Erythroblast (primary cell): ENCODE measurements at places on chromosomes 7 and 10.

DNA sequence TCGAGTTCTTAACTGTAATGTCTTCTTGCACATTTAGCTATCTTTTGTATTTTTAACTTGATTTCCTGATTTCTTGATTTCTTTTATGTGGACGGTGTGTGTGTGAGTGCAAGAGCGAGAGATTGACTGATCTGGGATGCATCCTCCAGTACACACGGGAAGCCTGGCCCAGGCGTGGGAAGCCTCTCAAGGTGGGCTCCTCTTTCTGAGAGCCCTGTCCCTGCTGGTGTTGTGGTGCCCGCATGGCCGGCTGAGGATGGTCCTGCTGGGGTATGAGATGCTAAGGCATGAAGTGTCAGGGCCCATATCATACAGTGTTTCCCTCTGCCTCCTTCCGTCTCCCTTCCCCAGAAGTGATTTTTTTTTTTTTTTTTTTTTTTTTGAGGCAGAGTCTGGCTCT, 130.8 kb upstream of the TCERG1L start:
- no peak for DNase-seq

GRCh38 chr10:122293961-122294380, 22.9 kb downstream of the BTBD16 start:
- no peak for DNase-seq

- no peak for DNase-seq
These were observed 50.2 kb upstream of the PODXL start for GRCh38 chr7:131606346-131607290.

DNA sequence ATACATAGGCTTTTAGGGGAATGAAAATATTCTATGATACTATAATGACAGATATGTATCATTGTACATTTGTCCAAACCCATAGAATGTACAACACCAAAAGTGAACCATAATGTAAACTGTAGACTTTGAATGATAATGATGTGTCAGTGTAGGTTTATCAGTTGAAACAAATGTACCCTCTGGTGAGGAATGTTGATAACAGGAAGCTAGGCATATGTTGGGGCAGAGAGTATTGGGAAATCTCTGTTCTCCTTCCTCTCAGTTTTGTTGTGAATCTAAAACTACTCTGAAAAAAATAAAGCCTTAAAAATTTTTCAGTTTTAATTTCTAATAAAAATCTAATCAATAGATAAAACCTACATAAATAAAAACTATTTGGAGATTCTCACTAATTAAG, 36.9 kb downstream of the C1GALT1 start:
- peak; percentile 63 for DNase-seq

DNA sequence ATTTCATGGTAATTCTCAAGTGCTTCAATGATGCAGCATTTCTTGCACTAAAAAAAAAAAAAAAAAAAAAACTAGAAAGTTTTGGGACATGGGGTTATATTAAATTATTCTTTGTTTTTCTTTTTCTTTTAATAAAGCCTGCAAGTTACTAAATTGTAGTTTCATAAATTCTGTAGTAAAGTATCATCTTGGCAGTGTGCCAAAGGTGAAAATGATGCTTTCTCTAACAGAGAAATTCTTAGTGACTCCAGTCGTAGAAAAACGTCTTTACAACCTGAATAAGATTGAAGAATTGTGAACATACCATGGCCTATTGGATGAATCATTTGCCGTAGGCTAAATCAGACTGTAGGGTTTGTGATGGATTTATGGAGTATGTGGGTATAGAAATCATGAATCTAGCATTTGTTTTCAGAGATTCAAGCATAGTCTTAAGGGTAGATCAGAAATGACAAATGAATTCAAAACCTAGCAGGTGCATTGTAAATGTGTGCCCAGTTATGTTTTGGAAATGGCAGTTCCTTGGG, 27.1 kb downstream of the RBM17 start:
- DNase-seq = no peak
